ENCODE measurements at places on chromosomes 16 and 17.

GRCh38 chr17:63041722-63042121 is 75.7 kb downstream of the TANC2 start:
- no peak for DNase-seq

DNA sequence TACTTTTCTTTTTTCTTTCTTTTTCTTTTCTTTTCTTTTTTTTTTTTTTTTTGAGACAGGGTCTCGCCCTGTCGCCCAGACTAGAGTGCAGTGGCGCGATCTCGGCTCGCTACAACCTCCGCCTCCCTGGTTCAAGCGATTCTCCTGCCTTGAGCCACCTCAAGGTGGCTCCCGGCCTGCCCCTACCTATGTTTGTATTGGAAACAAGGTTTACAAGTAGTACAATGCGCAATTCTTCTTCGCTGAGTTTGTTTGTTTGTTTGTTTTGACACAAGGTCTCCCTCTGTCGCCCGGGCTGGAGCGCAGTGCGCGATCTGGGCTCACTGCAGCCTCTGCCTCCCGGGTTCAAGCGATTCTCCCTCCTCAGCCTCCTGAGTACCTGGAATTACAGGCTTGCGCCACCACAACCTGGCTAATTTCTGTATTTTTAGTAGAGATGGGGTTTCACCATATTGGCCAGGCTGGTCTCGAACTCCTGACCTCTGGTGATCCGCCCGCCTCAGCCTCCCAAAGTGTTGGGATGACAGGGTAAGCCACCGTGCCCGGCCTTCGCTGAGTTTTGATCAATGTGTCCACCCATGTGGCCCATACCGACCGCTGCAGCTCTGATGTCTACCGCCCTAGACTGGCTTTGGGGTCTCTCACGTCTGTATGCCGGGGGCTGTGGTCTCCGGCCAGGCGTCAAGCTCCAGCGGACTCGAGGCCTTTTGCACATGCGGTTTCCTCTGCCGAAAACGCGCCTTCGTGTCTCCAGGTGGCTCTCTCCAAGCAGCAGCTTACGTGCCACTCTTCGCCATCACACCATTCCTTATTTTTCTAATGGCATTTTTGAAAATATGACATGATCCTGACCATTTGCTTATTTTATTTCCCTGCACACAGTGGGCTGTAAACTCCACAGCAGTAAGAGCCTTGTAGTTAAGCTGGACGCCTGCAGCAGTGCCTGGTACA is 1.1 kb upstream of the YBX2 start:
- no peak for DNase-seq

- DNase-seq: no peak
Measured at GRCh38 chr16:51937771-51938170, 609.2 kb downstream of the TOX3 start.

GRCh38 chr17:78933025-78933958 is 8.1 kb upstream of the TIMP2 start:
- DNase-seq: peak; percentile 100

DNA sequence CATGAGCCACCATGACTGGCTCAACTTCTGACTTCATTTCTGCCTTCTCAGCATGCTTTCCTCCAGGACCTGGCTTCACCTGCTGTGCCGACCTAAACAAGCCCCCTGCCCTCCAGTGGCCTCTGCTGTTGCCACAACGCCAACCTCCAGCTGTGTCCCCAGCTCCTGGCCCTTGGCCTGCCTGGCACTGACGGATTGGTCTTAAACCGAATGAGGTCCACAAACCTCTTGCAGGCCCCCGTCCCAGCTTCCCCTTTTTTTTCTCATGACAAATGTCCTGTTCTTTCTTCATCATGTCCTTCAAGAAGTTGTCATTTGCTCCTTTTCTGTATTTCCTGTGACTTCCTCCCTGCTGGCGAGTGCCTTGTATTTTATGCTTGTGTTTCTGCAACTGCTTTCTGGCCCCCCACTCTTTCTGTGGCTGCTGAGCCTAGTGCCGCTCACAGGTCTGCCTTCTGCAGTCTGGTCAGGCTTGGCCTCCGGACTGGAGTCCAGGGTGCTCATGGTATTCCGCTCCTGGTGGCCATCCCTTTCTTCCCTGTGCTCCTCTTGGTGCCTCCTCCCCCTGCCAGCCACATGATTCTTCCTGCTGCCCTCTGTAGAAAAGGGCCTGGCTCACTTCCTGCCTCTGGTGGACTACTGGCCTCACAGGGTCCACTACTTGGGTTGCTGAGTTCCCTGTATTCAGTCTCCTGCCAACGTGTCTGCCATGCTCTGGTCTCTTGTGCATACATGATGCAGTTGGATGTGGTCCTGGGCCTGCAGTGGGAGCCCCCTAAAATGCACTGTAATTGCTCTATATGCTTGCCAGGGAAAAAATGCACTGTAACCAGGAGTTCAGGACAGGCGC is 2.9 kb downstream of the ATP6V0C start:
- DNase-seq: peak; percentile 42

DNA sequence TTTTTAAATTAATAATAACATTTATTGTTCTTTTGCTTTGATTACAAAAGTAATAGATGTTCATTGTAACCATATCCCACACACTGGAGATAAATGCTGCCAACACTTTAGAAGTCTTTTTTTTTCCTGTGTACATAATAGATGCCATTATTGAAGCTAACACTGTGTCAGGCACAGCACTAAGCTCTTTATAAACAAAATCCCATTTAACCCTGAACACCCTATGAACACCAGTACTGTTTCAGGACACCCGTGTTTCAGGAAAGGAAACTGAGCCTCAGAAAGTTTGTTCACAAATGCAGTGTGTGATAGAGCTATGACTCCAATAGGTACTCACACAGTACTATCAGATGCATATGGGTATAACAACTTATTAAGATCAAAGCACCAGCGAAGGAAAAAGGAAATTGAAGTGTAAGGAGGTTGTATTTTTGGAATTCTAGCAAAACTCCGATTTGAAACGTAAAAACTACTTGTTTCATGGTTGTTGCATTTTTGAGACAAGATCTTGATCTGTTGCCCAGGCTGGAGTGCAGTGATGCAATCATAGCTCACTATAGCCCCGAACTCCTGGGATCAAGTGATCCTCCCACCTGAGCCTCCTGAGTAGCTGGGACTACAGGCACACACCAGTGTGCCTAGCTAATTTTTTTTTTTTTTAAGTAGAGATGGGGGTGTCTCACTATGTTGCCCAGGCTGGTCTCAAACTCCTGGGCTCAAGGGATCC is 2.0 kb upstream of the KIFC3 start:
- no peak for DNase-seq

DNA sequence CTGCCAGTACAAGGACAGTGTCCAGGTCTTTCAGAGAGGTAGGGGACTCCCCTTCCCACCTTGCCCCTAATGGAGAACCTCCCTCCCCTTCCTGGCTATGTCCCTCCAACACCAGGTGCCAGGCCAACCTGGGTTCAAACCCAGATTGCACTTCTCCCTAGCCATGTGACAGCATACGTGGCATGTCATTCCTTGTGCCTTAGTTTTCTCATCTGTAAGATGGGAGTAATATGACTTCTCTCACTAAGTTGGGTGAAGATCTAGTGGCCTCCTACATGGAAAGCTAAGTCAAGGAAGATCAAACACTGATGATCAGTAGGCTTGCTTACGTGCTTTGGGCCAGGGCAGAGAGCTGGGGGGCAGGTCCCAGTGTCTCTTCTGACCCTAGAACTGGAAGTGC is 8.8 kb downstream of the FCSK start:
- no peak for DNase-seq

DNA sequence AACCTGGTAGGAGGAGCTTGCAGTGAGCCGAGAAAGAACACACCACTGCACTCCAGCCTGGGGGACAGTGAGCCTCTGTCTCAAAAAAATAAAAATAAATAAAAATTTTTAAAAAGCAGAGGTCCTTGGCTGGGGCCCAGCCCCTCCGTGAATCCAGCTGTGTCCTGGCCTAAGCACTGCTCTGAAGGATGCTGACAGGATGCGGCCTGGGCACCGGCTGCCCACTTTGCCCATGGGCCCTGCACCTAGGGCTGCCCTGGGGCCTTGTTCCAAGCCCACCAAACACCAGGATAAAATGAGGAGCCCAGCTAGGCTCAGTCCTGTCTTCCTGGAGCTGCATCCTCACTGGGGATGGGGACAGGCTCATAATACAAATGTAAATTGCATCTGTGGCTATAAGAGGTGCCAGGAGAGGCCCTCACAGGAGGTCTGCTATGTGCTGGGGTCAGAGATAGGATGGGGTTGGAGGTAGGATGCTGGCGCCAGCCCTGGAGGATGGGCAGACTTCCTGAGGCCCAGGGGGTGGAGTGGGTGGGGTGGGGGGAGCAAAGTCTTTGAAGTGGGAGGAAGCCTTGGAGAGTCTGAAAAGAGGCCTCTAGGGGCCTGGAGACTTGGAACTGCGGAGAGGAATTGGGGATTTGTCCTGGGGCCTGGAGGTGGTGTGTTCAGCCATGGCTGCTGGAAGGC is 6.2 kb downstream of the C16orf89 start:
- DNase-seq: no peak

- peak; percentile 42 for DNase-seq
Measured at GRCh38 chr16:83705856-83706255, 101.9 kb upstream of the HSBP1 start.

- DNase-seq: no peak
Measured at GRCh38 chr16:53154513-53154912, 99.7 kb downstream of the CHD9 start.

- no peak for DNase-seq
Measured at GRCh38 chr16:69520800-69521602, 44.8 kb upstream of the NFAT5 start.

- no peak for DNase-seq
Measured at GRCh38 chr17:54848368-54848987, 52.2 kb upstream of the TOM1L1 start.

DNA sequence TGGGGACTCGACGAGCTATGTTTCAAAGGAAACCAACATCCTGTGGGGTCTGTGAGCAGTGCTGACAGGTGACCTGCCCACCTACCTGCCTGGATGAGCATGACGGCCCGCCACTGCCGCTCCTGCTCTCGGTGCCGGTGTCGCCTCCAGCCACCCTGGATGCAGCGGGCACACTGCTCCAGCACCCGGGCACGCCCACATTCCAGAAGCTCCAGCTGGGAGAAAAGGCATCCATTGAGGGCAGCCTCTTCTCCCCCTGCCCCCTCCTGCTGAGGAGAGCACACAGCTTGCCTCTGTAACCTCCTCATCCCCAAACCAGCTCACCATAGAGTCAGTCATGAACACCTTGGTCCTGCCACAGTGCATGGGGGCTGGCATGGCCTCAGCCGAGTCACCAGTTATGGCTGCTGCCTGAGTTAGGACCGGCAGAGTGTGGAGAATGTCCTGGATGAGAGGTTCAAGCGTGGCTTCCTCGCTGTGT is 14.3 kb downstream of the ZNHIT3 start:
- no peak for DNase-seq

DNA sequence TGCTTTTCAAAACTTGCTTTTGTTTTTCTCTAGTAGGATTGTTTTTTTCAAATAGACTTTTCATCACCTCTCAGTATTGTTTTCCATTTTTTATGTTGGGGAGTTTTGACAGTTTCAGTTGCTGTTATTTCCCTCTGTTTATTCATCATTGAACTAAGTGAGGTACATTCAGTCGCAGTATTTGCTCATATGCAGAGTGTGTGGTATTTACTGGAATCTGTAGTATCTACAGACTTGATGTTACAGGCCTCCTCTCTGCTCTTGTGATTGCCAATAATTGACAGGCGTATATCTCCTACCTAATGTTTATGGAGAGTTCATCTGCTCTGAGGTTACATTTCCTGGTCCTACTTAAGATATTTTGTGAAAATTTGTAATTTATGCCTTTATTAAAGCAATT is 49.6 kb downstream of the COX10 start:
- no peak for DNase-seq

DNA sequence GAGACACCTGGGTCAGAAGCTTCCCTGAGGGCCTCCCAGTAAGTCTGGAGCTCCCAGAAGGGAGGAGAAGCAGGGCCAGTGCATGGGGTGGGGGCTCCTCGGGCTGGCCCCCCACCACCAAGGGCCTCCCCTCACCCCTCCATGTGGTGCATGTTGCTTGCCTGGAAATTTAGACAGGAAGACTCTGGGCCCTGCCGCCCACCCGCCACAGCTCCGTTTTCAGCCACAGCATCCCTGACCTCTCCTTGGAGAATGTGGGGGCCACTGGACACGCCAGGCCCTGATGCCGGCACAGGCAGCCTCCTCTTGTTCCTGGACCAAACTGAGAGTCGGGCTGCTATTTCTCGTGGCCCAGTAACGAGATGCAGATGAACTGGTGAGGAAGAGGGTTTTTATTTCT is 2.7 kb upstream of the METTL26 start:
- no peak for DNase-seq

DNA sequence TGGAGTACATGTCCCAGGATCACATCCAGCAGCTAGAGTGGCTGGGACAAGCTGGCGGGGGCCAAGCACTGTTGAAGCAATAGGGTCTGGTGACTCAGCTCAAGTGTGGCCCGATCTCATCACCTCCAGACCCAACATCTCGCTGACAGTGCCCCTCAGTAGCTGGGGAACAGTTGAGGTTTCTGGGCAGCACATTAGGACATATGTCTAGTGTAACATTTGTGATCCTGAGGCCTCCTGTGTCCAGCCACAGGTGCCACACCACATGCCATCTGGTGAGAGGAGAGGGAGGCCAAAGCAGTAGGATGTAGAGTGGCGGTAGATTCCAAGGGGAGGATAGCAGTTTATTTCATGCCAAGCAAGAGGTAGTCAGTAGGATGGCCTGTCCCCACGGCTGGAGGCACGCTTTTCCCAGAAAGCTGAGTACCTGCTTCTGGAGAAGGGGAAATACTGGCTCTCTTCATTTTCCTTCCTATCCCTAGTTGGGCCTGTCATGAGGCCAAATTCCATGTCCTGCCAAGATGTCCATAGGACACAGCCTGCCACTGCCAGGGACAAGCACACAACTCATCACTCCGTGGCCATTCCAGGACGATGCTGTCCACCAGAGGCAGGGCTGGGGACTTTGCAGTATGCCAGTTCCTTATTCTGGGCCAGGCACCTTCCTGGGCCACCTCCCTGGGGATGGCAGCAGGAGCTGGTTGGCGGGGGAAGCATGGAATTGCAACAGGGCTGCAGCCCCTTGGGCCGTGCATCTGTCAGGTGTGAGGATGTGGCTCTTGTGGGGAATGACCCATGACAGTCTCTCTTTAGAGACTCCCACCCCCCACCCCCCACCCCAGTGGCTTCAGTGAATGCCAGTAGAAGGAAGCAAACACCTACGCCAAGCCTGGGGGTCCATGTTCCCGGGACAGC is 24.0 kb downstream of the GGA3 start:
- DNase-seq: no peak

DNA sequence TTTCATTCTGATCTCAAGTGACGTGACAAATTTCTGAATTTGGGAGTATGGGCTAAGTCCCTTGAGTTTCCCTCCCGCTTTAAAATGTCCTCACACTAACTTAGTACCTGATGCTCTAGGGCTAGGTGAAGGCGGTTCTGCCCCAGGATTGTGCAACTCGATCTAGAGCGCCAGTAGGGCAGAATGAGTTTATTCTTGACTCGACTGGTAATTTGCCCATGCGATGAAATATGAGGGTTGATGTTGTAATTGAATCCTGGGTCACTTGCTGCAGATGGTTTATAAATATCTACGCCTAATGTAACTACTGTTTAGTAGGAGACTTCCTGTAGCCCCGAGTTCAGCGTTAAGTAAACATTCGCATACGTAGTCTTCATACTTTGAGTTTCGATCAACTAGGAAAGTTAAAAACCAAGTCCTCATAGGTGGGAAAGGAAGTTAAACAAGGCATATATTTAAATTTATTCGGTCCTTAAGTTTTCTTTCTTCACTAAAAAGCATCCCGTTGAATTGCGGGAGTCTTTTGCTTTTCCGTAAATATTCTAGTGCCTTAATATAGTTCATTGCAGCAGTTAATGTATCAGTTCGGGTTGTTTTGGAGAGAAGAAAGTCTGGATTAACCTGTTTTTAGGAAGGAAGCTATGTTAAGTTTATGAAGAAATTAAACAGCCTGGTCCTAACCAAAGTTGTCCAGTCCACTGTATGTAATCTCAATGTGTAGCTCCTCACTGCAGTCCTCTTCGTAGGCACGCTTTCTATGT is 1.6 kb downstream of the CTCF start:
- peak; percentile 68 for DNase-seq

All from ELR (cell line).